Activated effector memory CD4-positive, alpha-beta T cell treated with Interleukin-2 at 50 U/mL for 16 hours (primary cell): ENCODE measurements at places on chromosomes 12 and 14.

GRCh38 chr12:47343684-47344567, 264.2 kb upstream of the AMIGO2 start:
- DNase-seq, result no peak

DNA sequence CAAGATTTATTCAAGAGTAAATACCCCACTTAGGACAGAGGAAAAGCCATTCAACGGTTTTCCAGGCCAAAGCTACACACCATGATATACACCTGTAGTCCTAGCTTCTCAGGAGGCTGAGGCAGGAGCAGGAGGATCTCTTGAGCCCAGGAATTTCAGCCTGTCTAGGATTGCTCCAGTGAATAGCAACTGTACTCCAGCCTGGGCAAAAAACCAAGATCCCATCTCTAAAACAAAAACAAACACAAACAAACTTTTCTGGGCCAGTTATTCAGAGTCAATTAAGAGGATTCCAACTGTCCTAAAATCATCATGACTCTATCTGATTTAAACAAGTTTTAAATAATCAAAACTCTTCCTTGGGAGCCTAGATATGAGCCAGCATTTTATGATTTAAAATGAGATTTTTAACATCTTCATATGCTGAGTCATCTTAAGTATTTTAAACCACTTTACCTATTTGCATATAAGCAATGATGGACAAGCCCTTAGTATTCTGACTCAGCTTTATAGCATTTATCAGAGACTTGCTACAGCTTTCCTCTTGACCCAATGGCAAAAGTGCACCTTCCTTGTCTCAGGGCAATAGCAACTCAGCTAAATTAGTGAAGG, 77.1 kb downstream of the KCNMB4 start:
- no peak for DNase-seq

GRCh38 chr12:14956024-14956891, 5.1 kb downstream of the ARHGDIB start:
- no peak for DNase-seq

DNA sequence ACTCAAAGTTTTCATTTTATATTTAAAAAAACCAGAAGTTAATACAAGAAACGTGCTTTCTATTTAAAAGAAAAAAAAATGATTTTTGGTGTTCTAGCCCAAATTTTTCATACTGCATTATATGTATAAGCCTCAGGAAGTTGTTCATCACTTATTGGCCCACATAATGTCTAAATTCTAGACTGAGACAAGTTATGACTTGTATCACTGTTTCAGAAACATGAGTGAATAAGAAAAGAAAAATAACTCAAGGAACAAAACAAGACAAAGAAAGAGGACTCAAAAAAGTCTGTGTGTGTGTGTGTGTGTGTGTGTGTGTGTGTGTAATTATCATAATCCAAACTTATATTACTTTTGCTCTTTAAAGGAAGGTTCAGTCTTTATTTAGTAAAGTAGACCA, 929.8 kb downstream of the GALC start:
- no peak for DNase-seq

GRCh38 chr14:21524575-21525490, 1.3 kb downstream of the SALL2 start:
- DNase-seq, result no peak

DNA sequence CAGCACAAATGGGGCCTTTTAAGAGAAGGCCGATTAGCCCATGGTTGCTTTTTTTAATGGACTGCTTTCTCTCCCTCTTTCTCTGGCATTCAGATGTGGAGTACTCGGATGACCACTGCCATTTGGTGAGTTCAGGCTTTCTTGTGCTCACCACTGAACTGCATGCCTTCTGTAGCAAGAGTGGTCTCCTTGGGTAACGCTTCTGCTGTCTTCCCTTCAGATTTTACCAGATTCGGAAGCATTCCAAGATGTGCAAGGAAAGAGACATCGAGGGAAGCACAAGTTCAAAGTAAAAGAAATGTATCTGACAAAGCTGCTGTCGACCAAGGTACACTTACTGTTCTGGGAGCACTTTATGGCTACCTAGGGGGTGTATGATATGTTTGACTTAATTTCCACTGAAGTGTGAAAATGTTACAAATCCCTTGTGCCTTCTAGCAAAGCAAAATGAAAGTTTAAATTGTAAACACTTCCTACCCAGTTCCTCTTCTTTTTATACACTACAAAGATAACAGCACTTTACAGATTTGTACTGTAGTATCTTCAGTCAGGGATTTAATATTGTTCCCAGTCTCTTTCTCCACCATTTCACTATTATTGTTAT, 148.8 kb downstream of the PLXNC1 start:
- DNase-seq, result no peak

DNA sequence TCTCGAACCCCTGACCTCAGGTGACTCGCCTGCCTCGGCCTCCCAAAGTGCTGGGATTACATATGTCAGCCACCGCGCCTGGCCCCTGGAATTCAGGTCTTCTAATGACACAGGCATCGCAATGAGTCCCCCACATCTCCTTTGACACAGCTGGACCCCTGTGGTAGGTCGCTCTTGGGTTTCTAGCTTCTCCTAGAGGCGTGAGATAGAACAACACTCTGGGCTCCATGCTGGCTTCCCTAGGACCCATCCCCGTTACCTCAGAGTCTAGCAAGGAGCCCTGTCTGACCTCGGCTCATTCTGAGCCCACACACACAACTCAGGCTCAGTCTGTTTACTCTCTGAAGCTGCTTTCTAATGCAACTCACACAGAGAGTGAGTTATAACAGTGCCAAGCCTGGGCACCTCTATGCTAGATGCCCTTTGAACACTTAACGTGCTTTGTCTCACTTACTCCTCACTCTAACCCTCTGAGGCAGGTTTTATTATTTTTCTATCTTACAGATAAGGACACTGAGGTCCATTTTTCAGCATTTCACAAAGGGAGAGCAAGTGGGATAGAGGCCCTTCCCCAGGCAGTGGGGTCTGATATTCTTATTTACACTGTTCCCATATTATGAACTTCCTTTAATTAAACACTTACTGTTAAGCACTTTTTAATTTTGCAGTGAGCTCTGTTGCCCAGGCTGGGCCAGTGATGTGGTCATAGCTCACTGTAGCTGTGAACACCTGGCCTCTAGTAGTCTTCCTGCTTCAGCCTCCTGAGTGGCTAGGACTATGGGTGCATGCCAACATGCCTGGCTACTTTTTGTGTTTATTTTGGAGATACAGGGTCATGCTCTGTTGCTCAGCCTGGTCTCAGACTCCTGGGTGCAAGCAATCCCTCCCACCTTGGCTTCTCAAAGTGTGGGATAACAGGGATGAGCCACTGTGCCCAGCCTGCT, 40.6 kb upstream of the RBM19 start:
- no peak for DNase-seq

DNA sequence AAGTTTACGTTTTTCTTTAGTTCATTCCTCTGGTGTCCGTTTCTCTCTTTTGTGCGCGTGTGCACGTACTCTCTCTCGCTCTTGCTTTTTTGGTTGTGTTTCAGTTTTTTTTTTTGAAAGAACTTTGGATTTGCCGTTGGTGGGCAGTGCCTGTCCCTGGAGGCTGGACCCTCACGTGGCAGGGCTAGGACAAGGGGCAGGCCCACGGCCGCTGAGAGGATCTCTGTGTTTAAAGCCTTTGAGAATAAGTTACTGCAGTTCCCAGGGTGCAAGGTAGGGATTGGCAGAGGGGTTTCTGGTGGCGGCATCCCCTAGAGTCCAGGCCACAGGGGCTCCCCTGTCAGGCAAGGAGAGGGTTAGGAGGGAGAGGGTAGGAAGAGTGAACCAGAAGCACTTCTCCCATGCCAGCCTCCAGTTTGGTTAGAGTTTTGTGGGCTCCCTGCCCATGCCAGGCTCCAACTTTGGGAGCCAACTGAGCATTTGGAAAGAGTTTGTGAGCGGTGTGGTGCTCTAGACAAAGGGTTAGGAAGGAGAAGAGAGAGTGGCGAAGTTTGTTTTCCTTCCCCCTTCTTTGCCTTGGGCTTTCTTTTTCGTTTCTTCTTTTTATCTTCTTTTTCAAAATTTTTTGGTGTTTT, 30.5 kb downstream of the ZFHX2 start:
- no peak for DNase-seq

DNA sequence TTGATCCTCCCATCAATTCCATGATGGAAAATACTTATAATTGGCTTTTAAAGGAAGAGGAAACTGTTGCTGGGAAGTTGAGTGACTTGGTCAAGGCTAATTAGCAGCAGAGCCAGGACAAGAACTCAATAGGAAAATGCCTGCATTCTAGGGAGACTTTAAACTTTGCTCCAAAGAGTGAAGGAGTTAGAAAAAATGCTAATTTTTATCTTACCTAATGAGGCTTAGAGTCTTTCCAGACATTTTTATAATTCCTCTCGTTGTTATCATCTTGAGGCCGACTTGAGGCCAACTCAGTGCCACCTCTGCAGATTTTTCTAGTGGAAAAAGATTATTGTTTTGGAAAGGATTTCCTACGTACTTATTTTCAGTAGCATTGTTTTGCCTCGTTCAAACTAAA, 344.6 kb downstream of the ETNK1 start:
- DNase-seq, result no peak

GRCh38 chr12:38282886-38283285, 33.7 kb upstream of the ALG10B start:
- DNase-seq, result no peak

- DNase-seq, result no peak
Measured at GRCh38 chr14:90642244-90642717, 173.9 kb downstream of the TTC7B start.

- DNase-seq, result no peak
Measured at GRCh38 chr12:122205053-122205925, 1.8 kb downstream of the B3GNT4 start.

DNA sequence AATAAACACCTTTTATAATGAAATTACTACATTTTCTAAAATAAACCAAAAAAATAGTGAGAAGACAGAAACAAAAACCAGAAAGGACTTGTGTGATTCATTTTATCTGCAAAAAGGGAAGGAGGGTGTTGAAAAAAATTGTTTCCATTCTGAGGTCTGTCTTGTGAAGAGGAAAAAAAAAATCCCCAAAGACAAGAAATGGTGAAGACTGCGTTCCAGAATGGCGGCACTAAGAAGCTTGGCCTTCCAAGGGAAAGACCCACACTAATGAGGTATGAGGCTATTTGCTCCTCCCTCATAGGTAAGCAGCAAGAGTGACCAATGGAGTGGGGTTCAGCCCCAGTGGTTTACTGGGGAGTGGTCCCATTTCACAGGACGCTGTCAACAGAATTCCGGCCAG, 35.0 kb downstream of the GNPTAB start:
- no peak for DNase-seq

DNA sequence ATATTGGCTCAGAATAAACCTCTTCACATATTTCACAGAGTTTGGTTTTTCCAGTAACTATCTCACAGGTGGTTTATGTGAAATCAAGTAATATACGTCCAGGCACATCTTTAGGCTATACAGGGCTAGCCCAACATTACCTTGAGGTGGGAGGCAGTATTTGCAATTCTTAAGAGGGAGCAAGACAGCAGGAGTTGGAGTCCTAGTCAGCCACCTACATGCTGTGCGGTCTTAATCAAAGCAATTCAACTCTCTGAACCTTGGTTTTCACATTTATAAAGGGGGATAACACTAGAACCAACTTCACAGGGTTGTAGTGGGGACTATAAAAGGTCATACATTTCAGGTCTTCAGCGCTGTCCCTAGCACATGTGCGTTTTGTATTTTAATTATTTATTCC, 73.5 kb upstream of the FICD start:
- DNase-seq, result no peak

DNA sequence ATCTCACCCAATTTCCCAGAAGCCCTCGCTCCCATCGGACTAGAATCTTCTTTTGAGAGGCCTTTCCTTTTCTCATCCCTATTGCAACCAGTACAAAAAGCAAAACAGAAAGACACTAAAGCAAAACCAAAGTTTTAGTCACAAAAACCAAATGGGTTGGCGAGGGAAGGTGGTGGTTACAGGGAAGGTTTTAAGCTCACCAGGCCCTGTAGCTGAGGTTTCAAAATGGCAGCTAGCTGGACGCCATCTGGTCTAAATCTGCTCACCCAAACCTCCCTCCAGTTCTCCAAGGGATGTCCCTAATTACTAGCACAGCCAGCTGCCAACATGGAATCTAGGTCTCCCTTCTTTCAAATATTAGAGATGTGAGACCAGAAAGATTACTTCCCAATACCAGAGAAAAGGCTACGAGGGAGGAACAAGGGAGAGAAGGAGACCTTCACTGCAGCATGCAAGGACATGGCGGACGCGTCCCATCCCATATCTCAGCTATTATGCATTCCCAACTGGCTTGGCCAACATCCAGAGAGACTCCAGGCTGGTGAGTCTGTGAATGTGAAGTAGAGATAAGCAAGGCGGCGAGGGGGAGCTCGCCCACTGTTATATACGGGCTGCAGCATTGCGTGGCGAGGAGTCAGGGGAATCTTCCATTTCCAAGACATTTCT, 70.8 kb downstream of the DPF3 start:
- DNase-seq, result no peak
